ENCODE measurements at places on chromosomes 5 and 9.

DNA sequence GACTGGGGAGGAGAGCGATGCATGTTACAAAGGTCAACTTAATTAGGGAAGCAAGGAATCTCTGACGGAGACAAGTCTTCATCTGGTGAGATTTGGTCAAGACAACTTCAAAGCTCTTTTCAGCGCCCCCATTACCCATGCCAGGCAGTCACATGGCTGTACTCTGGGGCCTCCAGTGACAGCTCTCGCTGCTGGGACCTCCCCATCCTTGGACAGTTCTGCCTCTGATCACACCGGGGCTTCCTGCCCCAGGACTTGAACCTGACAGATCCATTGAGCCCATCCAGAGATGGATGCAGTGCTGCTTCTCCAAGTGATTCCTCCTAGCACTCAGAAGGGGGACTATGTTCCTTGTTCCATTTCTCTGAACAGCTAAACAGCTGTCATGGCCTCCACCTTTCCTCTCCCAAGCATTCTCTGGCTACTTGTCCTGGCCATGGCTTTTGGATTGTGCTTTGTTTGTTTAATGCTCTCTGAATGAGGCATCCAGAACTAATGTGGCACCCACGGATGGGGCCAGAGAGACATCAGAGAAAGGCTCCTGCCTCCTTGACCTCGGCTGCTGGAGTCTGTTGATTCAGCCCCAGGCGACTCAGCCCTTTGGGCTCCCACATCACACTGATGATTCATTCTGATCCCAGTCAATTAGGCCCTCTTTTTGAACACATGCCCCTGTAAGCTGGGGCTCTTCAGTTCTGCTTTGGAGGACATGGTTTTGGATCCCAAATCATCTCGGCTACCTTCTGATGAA, 122.1 kb upstream of the ADAMTS16 start:
- no peak for DNase-seq

DNA sequence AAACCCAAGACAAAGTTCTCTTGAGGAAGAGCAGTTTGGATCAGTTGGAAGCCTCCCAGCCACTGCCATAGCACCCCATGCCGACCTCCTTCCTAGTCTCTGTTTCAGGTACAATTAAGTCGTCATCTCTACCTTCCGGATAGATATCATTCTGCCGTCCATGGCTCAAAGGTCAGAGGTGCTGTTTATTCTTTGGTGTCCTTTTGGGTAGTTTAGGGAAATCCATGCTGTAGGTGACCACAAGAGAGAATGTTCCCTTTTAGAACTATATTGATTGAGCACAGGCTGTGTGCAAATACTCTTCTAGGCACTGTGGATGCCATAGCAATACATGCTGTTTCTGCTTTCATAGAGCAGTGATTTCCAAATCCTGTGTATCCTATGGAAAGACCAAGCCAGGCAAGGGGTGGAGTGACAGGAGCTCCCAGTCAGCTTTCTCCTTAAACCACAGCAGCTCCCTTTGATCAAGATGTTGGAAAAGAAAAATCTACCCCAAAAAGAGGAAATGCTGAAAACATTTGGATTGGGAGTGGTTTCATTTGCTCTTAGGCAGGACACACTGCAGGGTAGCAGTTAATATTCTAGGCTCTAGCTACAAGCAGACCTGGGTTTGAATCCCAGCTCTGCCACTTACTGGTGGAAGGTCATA, 127.9 kb downstream of the PALM2AKAP2 start:
- DNase-seq = no peak

DNA sequence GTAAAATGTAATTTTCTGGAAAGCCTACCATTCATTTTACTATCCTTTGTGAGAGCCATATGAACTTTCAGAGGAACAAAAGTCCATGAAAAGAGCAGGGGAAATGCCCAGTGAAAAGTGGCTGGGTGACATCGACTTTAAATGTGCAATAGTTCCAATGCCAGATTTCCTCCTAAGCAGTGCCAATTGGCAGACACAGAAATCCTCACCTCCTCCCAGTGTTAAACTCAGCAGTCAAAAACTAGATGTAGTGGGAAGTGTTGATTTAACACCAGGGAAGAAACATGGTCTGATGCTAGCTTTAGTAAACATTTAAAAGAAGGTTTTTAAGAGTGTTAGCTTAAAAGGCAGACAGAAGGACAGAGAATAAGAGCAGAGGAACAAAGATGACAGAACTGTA, 2055.2 kb downstream of the MAT2B start:
- DNase-seq = no peak

- peak; percentile 75 for DNase-seq
Observed at GRCh38 chr5:173056783-173057061, 570 bp downstream of the CREBRF start.

GRCh38 chr5:128777052-128777451, 188.2 kb upstream of the SLC27A6 start:
- no peak for DNase-seq

DNA sequence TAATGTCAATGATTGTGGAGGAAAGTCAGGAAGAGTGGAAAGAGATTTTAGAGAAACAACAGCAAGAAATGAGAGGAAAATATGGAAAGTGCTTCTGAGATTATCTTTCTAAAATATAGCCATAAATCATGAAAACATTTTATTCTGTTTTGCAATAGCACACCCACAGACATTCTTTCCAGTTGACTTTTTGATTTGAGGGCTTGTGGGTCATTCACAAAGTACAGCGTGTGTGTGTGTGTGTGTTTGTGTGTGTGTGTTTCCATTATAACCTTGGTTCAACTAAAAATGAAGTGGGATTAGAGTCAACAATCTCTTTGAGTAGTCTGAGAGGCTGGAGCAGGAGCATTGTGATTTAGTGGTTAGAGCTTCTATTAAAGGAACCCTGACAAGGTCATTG, 116.6 kb upstream of the GAS1 start:
- DNase-seq = no peak

DNA sequence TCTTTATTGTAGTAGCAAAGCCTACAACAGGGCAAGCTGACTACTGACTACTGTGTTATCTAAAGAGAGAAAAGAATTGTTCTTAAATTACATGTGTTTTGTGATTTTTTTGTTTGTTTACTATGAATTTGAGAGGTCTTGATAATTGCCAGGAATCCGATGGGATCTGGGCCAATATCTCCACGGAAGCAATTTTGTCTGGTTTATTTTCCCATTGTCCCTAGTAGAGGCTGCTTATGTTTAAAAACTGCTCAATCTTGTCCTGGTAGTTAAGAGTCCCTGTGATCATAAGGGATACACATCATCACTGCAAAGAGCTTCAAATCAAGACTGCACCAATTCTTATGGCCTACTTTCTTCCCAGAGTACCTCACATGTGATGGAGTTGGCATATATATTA, 94.4 kb downstream of the GLDC start:
- no peak for DNase-seq

DNA sequence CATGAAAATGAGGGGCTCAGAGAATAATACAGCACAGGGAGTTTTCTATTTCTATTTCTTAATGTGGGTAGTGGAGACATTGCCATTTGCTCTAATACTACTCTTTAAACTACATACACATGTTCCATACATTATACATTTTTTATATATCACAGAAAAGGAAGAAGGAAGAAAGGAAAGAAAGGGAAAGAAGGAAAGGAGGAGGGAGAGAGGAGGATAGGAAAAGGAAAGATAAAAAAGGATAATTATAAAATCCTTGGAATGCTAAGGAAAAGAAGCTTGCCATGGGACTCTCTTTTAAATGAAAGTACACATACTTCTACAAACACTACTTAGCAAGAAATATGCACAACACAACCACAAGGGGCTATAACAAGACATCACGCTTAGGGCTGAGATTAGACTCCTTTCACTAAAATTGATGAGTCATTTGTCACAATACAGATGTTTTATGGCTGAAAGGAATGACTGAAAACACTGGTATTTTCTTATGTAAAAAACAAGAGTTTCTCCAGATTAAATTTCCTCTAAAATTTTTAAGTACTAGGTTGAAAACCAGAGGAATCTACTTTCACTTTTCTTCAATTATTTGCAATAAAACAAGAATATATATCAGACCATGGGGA, 219.8 kb downstream of the ARL15 start:
- DNase-seq = no peak

GRCh38 chr5:78971998-78972397, 13.1 kb downstream of the ARSB start:
- DNase-seq = no peak

GRCh38 chr5:138018849-138019248, 14.0 kb downstream of the FAM13B start:
- no peak for DNase-seq

DNA sequence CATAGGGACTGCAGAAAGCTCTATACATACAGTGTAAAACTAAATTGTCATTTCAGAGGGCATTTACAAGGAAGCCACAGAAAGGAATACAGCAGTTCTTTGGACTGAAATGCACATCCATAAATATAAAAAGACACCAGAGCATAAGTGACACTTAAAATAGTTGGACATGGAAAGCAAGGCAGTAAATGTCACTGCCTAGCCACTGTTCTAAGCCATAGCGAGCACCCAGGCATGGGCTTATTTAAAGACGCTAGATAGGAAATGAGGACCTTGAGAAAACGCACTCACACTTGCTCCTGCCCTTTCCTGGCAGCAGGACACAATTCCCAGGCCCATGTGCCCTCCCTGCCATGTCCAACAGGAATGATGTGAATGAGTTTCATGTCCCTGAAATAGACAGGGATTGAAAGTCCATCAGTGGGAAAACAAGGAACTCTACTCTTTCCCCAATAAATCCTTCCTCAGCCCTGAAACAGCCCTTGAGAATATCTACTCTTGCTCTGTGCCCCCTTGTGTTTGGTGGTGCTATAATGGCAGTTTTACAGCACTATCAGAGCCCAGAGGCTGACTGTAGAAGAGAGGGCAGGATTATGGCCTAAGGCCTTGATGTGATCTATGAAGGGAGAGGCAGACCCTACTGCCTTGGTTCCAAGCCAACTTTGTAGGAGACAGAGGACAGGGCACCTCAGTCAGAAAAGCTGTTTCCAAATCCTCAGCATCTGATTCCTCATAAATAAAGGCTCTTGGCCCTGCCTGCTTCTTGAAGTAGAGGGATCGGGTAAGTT, 182.9 kb downstream of the SAXO1 start:
- no peak for DNase-seq

- no peak for DNase-seq
Observed at GRCh38 chr5:56071470-56071869, 76.7 kb upstream of the IL6ST start.

- no peak for DNase-seq
Observed at GRCh38 chr5:56311306-56311905, 78.3 kb upstream of the ANKRD55 start.

- peak; percentile 6 for DNase-seq
Observed at GRCh38 chr9:26561928-26562327, 330.7 kb downstream of the CAAP1 start.

DNA sequence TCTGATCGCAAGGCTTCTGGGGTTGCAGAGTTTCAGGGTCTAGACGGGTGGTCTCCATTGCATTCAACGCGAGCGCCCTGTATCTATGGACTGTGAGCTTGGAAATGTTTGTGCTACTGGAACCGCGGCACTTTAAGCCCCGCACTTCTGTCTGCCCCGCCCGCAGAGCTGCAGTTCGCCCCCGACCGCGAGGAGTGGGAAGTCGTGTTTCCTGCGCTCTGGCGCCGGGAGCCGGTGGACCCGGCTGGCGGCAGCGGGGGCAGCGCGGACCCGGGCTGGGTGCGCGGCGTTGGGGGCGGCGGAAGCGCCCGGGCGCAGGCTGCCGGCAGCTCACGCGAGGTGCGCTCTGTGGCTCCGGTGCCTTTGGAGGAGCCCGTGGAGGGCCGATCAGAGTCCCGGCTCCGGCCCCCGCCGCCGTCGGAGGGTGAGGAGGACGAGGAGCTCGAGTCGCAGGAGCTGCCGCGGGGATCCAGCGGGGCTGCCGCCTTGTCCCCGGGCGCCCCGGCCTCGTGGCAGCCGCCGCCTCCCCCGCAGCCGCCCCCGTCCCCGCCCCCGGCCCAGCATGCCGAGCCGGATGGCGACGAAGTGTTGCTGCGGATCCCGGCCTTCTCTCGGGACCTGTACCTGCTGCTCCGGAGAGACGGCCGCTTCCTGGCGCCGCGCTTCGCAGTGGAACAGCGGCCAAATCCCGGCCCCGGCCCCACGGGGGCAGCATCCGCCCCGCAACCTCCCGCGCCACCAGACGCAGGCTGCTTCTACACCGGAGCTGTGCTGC, 1.0 kb downstream of the ADAMTS19 start:
- DNase-seq = no peak

GRCh38 chr9:72576087-72576486, 54.7 kb downstream of the TMC1 start:
- no peak for DNase-seq

GRCh38 chr5:137122075-137122474, 377.1 kb downstream of the SPOCK1 start:
- no peak for DNase-seq

GRCh38 chr5:10611290-10611689, 47.4 kb downstream of the ANKRD33B start:
- no peak for DNase-seq

- peak; percentile 31 for DNase-seq
Observed at GRCh38 chr5:139385061-139386049, 2.3 kb upstream of the SLC23A1 start.

GRCh38 chr5:83026930-83027687, 50.1 kb downstream of the TMEM167A start:
- no peak for DNase-seq

- no peak for DNase-seq
Observed at GRCh38 chr9:14213504-14213903, 100.4 kb downstream of the NFIB start.

DNA sequence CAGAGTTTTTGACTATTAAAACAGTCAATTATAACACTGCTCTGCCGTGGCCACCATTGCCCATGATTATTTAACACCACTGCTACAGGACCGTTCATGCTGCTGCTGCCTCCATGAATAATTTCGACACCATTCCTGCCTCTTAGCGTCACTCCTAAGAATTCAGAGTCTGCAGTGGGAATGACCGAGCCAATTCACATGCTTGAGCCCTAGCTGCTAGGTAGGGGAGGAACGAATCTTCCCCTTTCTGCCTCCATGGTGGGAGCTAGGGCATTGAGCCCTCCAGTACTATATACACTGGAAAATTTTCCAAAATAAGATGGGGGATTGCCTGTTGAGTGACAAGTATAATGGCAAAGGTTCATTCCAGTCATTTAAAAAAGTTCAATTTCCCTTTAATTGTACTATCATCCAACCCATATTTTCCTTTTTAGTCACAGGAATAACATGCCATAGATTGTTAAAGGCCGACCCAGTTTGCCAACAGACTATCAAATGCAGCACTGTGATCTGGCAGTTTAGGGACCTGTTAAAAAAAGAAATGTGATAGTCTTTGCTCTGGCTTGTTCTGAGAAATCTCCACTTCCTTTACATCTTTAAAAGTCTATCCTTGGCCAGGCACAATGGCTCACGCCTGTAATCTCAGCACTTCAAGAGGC, 13.5 kb upstream of the B4GALT1 start:
- no peak for DNase-seq

GRCh38 chr5:51487952-51488351, 104.7 kb downstream of the ISL1 start:
- DNase-seq = no peak

DNA sequence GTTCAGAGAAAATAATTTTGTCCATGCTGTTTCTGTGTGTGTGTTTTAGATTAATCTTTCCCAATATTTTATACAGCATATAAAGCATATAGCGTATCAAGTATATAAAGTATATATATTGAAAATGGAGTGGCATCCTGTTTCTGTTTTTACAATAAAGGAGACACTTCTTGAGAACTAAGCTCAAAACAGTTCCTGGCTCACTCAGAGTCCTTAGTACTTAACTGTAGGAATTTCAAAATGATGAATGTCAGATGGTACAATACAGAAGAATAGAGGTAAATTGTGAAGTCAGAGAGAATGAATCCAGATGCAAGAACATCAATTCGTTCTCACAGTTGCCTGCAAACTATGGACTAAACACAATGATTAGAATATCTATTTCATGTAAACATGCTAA, 68.7 kb upstream of the TAS2R1 start:
- no peak for DNase-seq

GRCh38 chr9:112754578-112754977, 4.0 kb downstream of the SNX30 start:
- no peak for DNase-seq

Data from SHP77 (cell line).